ENCODE measurements at places on chromosomes 2 and 18.

- DNase-seq = peak; percentile 53
Measured at GRCh38 chr2:152055366-152056108, 43.3 kb downstream of the CACNB4 start.

DNA sequence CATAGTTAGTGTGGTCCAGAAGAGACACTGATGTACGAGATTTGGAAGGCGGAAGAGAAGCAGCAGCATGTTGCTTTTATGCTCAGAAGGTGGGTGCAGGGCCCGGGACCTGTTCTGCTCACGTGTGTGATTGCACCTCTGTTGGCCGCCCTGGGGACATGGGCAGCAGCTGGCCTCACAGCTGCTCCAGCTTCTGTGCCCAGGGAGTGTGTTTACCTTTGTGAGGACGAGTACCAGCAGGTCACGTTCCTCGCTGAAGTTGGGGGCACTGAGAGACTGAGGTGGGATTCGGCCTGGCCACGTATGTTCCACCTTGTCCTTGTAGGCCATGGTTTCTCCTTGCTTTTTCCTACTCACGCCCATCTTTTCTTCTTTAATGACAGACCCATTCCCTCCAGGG is 86.3 kb downstream of the PMAIP1 start:
- DNase-seq = no peak

GRCh38 chr2:241315879-241316631 is at the start of gene SEPTIN2:
SEPTIN2 (plus strand) TSS chr2:241315925; CDS start chr2:241324233, 8,308 bp downstream.
- DNase-seq = peak; percentile 77

- DNase-seq = peak; percentile 44
Measured at GRCh38 chr2:100321179-100321865, 979 bp downstream of the LONRF2 start.

DNA sequence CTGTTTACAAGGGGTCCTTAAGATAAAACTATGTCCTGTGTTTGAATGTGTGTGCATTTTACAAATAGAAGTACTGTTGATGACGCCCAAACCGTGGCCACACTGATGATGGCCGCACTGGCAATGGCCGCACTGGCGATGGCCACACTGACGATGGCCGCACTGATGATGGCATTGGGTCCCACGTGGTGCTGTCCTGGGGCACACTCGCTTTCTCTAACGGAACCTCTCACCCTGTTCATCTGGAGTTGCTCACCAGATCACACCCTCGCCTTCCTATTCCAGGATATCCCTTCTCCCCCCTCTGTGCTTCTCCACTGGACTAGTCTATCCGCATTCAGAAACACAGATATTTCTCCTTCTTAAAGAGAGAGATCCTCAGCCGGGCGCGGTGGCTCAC is 192.4 kb downstream of the EIPR1 start:
- no peak for DNase-seq

DNA sequence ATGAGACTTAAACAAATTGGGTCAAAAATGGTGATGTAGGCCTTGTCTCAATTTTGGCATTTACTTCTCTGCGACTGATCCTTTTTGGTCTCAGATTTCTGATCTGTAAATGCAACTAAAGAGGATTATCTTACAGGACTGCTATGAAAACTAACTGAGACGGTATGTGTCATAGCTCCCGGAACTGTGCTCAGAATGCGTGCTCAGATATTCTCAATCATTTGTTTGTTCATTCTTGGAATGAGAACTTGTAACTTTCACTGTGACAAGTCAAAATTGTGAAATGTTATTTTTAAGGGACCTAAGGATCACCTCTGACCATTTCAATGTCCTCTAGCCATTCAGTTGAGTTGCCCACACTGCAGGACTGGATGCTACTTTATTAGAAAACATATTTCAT is 498.2 kb upstream of the PIK3C3 start:
- no peak for DNase-seq

Data from GM23248 (cell line).